ENCODE measurements at places on chromosomes 1 and 21. TPM values are rescaled to one million over a fixed set of nuclear protein-coding genes. Genes with fewer than 3 reads are reported as not detected.

Gene AIRE
- total RNA-seq: under 0.01 TPM

Gene HOOK1
- not detected for total RNA-seq

Gene PRAMEF20
- not detected for total RNA-seq

Gene RPTN
- not detected for total RNA-seq

Gene PLOD1
- 348 TPM for total RNA-seq

Gene CDCA8
- 12.0 TPM for total RNA-seq

Gene DISC1
- 7.8 TPM for total RNA-seq

Gene LRRC38
- total RNA-seq: not detected

Gene MYBPH
- not detected for total RNA-seq

Gene SLC45A1
- 0.76 TPM for total RNA-seq

Gene NPR1
- 6.7 TPM for total RNA-seq

Gene AGPAT3
- 35.4 TPM for total RNA-seq

Gene CDC20
- total RNA-seq: 62.0 TPM

Gene FBXO2
- total RNA-seq: 0.32 TPM

Gene FAM72C
- total RNA-seq: 0.65 TPM

Gene MTMR11
- 4.9 TPM for total RNA-seq

Gene S100A7
- total RNA-seq: not detected

Gene NUDT4B
- total RNA-seq: 20.1 TPM

Gene INSRR
- total RNA-seq: not detected

Gene SPATA21
- not detected for total RNA-seq

Gene SELENBP1
- 18.7 TPM for total RNA-seq

Gene CD101
- total RNA-seq: 0.15 TPM

Gene OR10Z1
- total RNA-seq: not detected

Gene LCE2A
- not detected for total RNA-seq

Gene BSND
- not detected for total RNA-seq

Gene LCE6A
- not detected for total RNA-seq

Gene PAX7
- total RNA-seq: not detected

Gene KCNN3
- 0.65 TPM for total RNA-seq

Gene C2CD4D
- not detected for total RNA-seq

All from epithelial cell of umbilical artery (primary cell).